ENCODE measurements at places on chromosomes 5 and 9. TPM values are rescaled to one million over a fixed set of nuclear protein-coding genes. Genes with fewer than 3 reads are reported as not detected.

Gene HMMR
- total RNA-seq, result 55.5 TPM

Gene PCDHB8
- total RNA-seq, result 6.6 TPM

Gene CXCL14
- not detected for total RNA-seq

Gene RFK
- total RNA-seq, result 20.7 TPM

Gene IFNK
- total RNA-seq, result not detected

Gene IFNA2
- not detected for total RNA-seq

Gene QRFP
- not detected for total RNA-seq

Gene ABCA1
- total RNA-seq, result 8.4 TPM

Gene PCDHA10
- 1.8 TPM for total RNA-seq

Gene RASEF
- total RNA-seq, result 1.3 TPM

Gene BTNL3
- not detected for total RNA-seq

Gene YTHDC2
- total RNA-seq, result 15.1 TPM

Gene ZNF454
- 1.4 TPM for total RNA-seq

Gene NOXA1
- 0.56 TPM for total RNA-seq

Gene SPTLC1
- total RNA-seq, result 62.0 TPM

Gene HACD4
- not detected for total RNA-seq

Gene PTGR1
- 24.8 TPM for total RNA-seq

Gene ARSB
- total RNA-seq, result 7.7 TPM

Gene CFAP77
- not detected for total RNA-seq

All from A375 (cell line).